ENCODE measurements at places on chromosomes 16 and 17.
A peak's percentile ranks its signal among the peaks of the same experiment; 100 is the strongest.

- no peak for DNase-seq
Measured at GRCh38 chr17:32302860-32303649, 37.4 kb downstream of the RHBDL3 start.

- DNase-seq, result no peak
Measured at GRCh38 chr16:27108051-27108770, 41.5 kb downstream of the C16orf82 start.

GRCh38 chr16:4057439-4057877, 58.8 kb downstream of the ADCY9 start:
- DNase-seq, result no peak

- peak; percentile 96 for DNase-seq
Measured at GRCh38 chr17:5584383-5585286, at the start of gene NLRP1. Gene NLRP1 (minus strand): TSS chr17:5584509. CDS start chr17:5583957, 552 bp downstream.

DNA sequence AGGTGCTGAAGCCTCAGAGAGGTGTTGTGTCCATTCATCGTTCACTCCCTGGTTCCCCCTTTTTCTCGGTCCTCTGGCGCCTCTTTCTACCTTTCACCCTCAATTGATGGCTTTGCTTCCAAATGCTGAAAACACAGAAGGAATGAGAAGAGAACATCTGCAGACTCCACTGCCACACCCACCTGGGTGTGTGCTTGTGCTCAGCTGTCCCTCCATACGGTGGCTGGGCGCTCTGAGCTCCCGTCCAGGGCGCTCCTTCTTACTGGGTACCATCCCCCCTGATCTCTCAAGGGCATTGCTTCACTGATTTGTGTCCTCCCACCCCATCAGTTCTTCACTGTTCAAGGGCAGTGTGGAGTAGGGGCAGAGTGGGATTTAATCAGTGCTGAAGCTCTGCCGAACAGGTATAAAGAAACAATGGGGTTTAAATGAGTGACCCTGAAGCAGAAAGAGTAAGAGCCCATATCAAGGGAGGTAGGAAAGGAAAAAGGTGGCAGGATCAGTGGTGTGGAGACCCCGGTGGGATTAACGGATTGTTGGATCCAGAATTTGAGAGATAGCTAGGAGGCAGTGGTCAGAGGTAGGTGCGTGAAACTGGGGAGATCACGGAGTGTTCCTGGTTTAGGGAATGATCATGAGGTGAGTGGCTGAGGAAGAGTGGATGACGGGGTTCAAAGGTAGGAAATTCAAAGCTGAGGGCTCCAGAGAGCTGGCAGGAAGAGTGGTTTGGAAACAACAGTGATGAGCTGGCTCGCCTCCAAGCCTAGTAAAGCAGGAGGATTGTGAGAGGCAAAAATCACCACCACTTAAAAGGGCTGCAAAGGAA, 40.8 kb downstream of the MRTFB start:
- DNase-seq, result no peak

DNA sequence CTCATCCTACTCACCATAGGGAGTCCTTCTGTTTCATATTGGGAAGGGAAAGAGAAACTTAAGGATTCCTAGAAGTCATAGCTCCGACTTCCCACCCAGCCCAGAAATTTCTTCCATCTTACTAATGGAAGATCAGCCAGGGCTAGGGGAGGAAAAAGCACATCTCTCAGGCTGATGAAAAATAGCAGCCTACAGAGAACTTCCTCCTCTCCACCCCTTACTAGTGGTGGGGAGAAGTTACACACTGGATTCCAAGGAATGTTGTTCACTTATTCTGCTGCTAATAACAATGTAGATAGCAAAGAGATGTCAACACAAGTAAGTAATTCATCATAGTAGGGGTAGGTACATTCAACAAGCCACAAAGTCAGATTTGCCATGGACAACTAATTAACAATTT, 94.4 kb downstream of the SPACA3 start:
- no peak for DNase-seq

GRCh38 chr16:81967358-81967757, 43.9 kb downstream of the SDR42E1 start:
- no peak for DNase-seq

GRCh38 chr17:68228817-68229570, 18.8 kb upstream of the AMZ2 start:
- no peak for DNase-seq

GRCh38 chr17:59372138-59372751, 40.8 kb downstream of the YPEL2 start:
- no peak for DNase-seq

DNA sequence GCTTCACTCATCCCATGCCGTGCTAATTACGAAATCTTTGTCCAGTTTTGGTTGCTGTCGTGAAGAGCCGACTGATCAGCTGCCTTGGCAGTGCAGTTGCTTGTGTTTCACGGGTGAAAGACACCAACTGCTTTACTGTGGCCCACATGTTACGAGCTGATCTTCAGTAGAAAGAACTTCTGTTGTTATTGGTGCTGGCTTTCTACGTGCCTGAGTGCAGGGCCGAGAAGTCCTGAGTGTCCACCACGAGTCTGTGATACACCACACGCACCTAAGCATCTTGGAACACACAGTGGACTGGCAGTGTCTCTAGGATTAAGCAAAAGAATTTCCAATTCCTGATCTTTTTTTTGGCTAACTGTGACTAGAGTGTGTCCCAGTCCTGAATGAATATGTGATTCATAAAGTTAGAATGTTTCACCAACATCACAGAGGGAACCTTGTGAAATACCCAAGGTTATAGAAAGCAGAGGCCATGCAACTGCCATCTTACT, 70.4 kb upstream of the CLEC18A start:
- DNase-seq, result no peak

DNA sequence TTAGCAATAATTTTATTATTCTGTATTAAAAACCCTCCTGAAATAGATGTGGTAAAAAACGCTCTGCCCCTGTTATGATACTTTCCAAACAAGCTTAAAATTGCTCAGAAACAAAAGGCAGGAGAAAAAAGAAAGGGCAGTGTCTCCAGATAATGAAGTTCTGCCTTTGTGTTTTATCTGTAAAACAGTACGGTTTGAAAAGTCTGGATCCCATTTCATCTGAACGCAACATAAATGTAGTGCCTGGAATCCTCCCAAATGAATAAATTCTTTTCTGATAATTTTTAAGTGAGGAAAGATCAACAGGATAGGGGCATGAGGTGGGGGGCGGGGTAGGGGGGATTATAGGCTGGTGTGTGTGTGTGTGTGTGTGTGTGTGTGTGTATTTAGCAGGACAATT, 87.5 kb upstream of the SOX9 start:
- no peak for DNase-seq

- no peak for DNase-seq
Measured at GRCh38 chr17:1471911-1472821, 16.1 kb upstream of the CRK start.

DNA sequence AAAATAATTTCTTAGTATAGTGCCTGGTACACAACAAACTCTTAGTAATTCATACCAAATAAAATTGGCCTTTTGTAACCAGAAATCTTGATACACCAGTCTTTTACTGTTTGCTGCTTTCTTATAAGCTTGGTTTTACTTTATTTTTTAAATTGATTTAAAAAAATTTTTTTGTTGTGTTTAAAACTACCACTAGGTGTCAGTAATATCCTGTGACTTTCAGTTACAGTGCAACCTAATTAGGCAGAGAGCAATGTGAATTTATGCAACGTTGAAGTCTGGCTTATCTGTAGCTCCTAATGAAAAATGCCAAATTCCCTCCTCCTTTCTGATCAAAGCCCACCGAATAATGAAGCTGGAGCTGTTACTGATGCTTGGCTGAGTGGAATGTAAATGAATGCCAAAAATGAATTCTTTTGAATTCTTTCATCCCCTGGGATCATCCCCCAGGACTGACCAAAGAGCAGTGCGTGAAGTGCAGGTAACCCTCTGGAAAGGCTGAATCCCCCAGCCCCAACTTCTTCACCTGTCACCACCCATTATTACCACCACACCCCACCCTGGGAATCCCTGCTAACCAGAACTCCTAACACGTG, 3.8 kb downstream of the ERCC4 start:
- DNase-seq, result no peak

DNA sequence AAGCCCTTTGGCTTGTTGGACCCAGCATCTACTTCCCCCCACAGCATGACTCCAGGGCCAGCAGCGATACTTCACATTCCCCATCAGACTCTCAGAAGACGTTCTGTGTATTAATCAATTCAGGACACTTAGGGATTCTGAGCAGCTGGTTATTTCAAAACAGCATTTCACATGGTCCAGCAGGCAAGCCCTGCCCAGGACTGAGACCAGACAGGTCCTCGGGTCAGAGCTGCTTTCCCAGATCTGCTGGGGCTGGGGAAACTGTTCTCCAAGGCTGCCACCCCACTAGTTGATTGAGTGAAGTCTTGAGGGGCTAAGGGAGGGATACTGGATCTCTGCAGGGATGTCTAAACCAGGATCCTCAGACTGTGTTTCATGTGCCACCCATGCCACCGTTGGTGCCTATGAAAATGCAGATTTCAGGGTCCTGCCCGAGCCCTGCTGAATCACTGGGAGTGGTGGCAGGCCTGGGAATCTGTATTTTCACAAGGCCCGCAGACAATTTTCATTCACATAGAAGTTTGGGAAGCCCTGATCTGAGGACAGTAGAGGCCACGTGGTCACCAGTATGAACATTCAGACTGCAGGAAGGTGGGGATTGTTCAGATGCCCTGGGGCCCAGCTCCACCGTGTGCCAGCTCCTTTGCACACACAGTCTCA, 40.6 kb upstream of the CDH5 start:
- DNase-seq, result no peak

DNA sequence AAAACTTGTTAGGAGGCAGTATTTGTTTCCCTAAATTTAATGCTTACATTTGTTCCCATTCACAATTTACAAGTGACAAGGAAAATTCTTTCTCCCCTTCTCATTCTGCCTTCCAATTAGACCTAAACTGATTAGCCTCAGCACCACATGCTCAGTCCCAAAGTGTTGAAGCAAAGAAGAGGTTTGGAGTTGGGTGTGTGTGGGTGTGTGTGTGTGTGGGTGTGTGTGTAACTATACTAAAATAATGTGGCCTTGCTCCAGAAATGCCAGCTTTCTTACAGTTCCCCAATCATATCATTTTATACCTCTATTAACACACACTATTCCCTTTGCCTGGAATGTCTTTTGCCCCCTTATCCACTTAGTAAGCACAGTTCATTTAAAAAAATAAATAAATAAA, 6.9 kb upstream of the UTP6 start:
- DNase-seq, result no peak

- DNase-seq, result peak; percentile 57
Measured at GRCh38 chr16:29816694-29817441, 916 bp downstream of the PAGR1 start.

DNA sequence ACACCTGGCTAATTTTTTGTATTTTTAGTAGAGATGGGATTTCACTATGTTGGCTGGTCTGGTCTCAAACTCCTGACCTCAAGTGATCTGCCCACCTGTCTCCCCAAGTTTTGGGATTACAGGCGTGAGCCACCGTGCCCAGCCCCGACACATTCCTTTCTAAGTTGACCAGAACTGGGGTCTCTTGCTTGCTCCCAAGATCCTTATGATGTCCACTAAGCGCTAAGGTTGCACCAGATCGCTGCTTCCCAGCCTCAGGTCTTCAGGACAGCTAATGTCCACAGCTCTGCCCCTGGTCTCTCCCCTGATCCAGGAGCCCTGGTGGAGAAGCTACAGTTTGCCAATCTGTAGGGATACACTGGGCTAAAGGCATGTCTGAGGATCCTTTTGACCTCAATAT, 29.5 kb downstream of the NSMCE1 start:
- DNase-seq, result no peak

GRCh38 chr16:67191411-67191994, 452 bp upstream of the E2F4 start:
- DNase-seq, result no peak

DNA sequence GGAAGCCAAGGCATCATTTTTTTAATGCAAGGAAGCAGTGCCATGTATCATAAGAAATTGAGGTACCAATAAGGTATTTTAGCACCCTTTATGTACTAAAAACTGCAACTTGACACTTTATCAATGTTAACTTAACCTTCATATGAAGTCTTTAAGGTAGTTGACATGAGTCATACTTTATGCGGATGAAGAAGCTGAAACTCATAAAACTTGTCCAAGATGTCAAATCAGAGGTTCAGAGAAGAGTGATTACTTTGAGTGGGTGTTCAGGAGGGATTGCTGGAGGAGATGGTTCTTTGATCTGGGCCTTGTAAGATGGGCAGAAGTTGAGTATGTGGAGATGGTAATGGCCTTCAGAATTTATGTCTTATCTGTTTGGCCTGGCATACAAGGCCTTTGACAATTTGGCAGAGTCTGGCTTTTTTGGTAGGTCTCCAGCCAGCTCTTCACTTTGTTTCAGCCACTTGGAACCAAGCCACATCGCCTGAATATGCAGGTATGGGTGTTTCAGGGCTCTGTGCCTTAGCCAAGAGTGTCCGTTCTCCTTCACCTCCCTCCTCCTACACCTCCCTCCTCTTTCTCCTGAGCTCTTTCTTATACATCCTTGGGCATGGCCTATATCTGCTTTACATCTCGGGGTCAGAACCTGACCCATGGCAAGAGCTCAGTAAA, 23.7 kb downstream of the YPEL2 start:
- no peak for DNase-seq

DNA sequence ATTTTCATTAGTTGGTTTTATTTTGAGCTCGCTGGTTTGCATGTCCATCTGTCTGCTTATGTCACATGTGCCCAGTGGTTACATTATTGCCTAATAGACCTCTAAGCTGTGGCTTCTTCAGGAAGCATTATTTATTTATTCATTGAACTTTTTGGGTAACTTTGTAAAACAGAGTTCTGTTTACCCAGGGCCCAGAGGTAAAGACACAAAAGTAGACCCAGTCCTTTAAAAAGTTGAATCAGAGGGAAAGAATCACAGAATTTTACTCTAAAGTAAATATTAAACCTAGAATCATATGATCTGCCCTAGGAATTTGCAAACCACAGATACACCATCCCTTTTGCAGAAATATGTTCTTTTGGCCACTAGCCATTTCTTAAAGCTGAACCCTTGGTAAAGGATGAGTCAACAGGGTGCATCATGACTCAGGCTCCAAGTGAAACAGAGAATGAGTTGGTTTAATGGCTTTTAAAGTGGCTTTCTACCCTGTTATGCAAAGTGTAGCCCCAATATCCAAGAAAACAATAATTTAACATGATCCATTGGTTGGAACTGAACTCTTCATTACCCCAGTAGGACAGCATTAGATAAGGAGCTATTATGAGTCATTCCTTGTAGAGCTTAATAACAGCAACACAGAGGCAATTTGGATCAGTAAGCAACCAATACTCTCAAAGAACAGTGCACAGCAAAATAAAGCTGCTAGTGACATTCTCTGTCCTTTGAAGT, 236.3 kb downstream of the KCNJ2 start:
- no peak for DNase-seq

GRCh38 chr17:80129006-80129565, 17.8 kb downstream of the EIF4A3 start:
- no peak for DNase-seq

- DNase-seq, result no peak
Measured at GRCh38 chr17:32805029-32805976, 71.6 kb downstream of the MYO1D start.

Data from CD8-positive, alpha-beta T cell (primary cell).